ENCODE measurements at places on chromosomes 2 and 18.
A peak's percentile ranks its signal among the peaks of the same experiment; 100 is the strongest.

DNA sequence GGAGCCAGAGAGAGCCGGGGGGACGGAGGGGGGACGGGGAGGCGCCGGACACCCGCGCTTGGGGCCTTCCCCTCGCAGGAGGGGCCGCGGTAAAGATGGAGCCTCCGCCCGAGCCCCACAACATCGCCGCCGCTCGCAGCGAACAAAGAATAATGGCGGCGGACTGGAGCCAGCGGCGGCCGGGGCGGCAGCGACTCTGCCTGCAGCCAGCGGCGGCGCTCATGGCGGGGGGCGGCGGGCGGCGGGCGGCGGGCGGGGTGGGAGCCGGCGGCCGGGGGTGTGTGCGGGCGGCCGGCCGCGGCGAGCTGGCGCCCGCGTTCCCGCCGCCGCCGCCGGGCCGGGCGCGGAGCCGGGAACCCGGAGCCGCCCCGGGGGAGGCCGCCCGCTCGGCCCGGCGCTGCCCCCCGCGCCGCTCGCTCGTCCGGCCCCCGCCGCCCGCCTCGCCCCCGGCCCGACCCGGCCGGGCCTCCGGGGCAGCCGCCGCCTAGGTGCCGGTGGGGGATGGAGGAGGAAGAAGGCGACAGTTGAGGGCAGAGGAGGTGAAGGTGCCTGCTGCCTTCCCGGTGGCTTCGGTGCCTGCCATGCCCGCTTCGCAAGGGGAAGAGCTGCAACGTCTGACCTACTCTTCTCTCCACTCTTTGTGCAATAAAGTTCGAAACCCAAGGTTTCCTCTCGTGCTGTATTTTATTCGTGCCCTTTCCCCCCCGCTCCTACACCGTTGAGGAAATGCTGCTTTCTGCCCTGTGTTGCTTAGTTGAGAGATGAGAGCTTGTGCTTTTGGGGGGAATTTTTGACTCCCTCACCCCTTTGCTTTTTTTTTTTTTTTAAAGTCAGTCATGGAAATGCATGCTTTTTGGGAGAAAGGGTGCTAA, 634 bp downstream of the CREB1 start:
- peak; percentile 49 for DNase-seq

DNA sequence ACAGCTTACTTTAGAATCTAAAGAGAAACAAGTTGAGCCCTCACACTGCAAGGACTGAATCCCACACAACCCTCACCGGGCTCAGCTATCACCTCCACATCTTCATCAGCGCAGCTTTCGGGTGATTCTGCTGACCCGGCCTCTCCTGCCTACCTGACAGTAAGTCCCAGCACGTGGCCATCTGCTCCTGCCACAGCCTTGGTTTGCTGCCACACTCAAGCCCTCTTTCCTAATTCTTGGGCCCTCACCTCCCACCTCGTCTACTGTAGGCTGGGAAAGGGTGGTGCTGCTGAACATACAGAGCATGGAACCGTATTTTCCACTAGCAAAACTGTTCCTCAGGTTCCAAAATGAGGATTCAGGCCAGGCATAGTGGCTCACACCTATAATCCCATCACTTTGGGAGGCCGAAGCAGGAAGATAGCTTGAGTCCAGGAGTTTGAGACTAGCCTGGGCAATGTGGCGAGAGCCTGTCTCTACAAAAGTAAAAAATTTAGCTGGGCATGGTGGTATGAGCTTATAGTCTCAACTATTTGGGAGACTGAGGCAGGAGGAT, 55.3 kb upstream of the HAAO start:
- no peak for DNase-seq

- DNase-seq = no peak
Observed at GRCh38 chr2:218897394-218898108, 16.9 kb downstream of the WNT10A start.

DNA sequence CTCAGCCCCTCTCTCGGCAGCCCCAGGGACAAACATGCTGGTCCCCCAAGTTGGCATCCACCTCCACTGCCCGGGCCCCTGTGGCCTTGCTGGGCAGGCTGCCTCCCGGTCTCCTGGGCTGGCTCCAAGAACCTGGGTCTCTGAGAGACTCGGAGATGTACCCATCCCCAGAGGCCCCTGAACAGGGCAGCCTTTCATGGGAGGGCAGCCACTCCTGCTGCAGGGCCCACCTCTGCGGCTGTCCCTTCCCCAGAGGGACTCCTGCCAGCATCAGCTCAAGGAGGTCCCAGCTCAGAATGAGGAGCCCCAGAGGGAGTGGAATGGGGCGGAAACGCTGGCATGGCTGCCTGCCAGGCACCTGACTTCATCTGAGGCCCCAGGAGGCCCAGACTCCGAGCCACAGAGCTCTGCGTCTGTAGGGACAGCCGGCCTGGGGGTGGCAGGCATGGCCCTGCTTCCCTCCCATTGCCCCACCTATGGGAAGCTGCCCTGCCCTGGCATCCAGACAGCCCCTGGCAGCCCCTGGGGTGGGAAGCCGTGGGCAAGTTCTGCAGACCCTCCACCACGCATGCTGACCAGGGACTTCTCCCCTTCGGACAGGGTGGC, 857 bp upstream of the CROCC2 start:
- no peak for DNase-seq

GRCh38 chr2:120486441-120486840, 140.5 kb downstream of the INHBB start:
- no peak for DNase-seq

DNA sequence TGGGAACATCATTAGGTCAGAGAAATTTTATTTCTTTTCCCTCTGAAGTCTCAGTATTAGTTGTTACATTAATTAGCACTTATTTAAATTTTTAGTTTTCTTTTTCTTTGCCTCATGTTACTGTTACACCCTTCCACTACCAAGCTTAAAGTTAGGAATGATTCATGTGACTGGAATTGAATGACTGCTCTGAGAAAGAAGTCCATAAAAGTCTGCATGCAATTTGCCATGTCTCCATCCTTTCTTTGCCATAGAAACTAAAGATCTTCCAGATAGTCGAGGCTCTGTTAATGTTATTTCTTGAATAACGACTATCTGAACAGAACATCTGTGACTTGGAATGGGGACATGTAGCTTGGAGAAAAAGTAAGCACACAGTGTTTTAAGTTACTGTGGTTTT, 1269.8 kb upstream of the PIK3C3 start:
- DNase-seq = no peak

- DNase-seq = no peak
Observed at GRCh38 chr18:22987547-22988189, 54.5 kb downstream of the RBBP8 start.

GRCh38 chr2:98310010-98310409, 36.2 kb upstream of the CNGA3 start:
- DNase-seq = no peak

- DNase-seq = no peak
Observed at GRCh38 chr2:195824478-195824877, 167.5 kb downstream of the SLC39A10 start.

DNA sequence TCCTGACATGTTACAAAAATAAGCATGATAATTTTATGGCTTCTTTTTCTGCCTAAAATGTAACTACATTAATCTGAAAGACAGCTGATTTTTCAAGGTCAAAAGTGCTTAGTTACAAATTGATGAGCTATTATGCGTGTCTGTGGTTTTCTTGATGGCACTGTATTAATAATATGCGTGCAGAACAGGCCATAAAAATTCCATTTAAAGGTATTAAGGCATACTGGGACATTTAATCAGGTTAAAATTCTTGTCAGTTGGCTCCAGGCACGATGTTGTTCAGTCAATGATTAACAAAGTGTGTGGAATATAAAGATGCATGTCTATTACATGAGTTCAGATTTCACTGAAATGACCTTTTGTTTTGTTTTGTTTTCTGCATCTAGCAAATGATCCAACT, 420.1 kb upstream of the ZNF804A start:
- DNase-seq = no peak

DNA sequence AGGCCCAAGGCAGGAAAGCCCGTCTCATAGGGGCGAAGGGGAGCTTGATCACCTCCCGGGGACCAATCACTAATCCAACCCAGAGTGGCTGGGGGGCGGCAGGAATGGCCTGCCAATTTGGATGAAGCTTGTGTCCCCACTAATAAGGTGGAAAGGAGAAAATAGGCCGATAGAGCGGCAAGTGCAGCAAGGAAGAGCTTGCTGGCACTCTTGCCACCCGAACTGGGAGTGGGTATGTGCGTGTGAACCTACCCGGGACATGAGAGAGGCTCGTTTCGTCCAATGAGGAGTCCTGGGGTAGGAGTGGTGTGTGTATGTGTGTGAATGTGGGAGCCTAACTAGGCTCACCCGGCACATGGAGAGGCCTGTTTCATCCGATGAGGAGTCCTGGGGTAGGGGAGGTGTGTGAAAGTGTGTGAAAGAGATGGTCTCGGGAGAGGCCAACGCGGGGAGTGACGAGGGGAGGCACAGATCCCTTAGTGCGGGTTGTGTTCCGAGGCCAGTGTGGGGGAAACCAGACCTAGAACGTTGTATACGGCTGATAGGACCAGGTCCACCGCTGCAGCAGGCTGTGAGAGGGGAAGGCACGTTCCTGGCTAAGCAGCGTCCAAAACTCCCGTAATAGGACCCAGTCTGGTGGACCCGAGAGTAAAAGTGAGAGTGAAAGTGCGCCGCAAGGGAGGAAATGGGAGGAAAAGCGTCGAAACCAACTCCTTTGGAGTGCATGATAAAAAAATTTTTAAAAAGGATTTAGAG, 47.1 kb upstream of the SELENOI start:
- DNase-seq = peak; percentile 41

GRCh38 chr18:73690222-73690621, 457.4 kb downstream of the FBXO15 start:
- no peak for DNase-seq

GRCh38 chr2:86704459-86704971, 15.6 kb upstream of the RMND5A start:
- no peak for DNase-seq

DNA sequence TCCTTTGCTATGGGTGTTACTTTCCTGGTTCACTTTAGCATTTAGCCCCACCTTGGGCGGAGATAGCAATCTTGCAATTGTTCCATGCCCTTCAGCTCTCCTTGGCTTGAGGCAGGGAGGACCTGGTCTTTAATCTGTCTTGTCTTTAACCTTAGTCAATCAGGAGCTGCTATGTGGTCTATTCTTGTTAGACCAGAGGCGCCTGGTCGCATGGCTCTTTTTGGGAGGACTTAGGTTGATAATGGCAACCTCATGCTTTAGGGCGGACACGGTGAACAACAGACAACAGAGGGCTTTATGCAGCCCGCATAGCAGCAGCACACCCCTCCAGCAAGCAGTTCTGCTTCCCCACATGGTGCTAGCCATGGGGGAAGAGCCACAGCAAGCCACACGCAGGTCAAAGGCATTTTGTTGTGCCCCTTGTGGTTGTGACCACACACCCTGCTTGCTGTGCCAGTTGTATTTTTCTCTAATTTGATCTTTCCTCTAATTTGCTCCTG, 17.7 kb upstream of the ZDBF2 start:
- DNase-seq = no peak

GRCh38 chr2:187541086-187542085, 12.8 kb downstream of the TFPI start:
- DNase-seq = no peak

All from hematopoietic multipotent progenitor cell treated with erythropoietin and hydrocortisone succinate and interleukin-3 and kit ligand, for 15 days (in vitro differentiated cells).